Fibroblast of skin of scalp (primary cell): ENCODE measurements at places on chromosomes 13 and 19.

DNA sequence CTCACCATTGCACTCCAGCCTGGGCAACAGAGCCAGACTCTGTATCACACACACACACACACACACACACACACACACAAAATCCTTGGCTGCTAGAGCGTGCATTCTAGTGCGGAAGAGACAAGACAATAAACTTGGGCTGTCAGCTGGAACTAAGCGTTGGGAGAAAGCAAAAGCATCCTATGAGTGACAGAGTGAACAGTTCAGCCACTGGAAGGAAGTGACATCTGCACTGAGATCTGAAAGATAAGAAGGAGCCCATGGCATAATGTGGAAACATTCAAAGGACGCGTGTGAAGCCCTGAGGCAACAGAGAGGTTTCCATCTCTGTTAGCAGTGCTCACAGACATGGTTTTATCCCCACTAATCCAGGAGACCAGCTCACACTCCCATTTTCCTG is 3.5 kb upstream of the SLC1A5 start:
- DNase-seq: no peak

- DNase-seq: peak; percentile 36
These were observed 71.2 kb downstream of the WASF3 start for GRCh38 chr13:26628706-26629105.

DNA sequence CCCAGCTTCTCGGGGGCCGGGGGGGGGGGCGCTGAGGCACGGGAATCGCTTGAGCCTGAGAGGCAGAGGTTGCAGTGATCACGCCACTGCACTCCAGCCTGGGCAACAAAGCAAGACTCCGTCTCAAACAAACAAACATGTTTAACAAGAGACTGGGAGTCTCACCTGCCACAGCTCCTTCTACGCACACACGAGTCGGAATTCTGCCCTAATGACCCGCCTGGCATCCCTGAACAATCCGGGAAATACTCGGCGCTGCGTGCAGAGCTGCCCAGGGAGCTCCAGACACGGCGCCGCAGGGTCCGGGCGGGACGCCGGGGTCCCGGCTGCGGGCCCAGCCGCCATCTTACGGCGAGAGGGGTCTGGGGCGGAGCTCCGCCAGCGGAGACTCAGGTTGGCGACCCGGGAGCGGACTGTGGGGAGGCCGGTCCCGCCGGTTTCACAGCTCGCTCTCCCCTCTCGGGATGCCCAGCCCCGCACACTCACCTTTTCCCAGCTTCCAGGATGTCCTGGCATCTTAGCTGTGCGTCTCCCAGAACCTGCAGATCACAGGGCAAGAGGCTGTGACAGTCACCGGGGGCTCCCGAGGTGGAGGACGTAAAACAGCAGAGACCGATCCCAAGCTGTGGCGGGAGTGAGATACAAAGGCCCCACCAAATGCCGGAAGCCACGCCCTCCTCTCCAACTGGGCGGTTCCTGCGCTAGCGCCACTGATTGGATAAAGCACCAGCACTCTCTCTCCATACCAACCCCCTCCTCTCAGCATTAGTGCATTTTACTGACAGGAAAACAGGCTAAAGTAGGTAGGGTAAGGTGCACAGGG is 23.6 kb upstream of the ZNF724 start:
- peak; percentile 85 for DNase-seq

DNA sequence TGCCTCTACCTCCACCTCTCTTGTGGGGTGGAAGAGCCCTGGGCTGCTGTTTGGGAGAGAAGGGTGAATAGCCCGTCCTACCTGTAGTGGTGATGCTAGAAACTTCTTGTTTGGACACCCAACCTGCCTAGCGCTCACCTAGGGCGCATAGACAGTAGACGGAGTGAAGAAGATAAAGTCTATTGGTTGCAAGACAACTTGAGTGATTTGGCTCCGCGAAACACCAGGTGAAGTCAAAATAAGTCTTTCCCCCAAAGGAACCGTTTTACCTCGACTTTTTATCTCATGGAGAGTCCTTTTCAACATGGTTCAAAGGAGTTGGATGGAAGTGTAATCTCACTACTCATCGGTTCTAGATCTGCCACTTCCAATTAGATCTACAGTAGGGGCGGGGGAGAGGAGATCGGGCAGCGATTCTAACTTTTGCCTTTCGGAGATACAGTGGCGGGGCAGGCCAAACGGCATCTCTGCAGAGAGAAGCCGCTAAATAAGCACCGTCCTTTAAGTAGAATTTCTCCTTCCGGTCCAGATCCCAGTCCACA is 694 bp upstream of the ZIC5 start:
- no peak for DNase-seq

- no peak for DNase-seq
These were observed 1.3 kb upstream of the JUND start for GRCh38 chr19:18282788-18283141.

- DNase-seq: no peak
These were observed 2.9 kb downstream of the LAMP1 start for GRCh38 chr13:113299951-113300350.

DNA sequence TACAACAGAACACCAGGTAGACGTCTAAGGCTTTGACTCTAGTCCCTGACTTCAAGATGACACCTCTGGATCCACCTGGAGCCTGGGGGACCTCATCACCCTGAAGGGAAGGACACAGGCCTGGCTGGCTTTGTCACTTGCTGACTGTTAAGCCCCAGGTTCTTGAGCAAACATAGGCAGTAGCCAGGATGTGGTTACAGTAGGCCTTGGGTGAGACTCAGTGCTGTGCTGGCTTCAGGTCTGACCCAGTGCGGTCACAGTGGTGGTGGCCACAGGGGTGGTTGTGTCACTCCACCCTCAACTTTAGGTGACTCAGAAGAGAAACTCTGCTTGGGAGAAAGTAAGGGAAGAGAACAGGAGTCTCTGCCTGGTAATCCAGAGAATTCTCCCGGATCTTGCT is 497.8 kb downstream of the UQCRFS1 start:
- no peak for DNase-seq

DNA sequence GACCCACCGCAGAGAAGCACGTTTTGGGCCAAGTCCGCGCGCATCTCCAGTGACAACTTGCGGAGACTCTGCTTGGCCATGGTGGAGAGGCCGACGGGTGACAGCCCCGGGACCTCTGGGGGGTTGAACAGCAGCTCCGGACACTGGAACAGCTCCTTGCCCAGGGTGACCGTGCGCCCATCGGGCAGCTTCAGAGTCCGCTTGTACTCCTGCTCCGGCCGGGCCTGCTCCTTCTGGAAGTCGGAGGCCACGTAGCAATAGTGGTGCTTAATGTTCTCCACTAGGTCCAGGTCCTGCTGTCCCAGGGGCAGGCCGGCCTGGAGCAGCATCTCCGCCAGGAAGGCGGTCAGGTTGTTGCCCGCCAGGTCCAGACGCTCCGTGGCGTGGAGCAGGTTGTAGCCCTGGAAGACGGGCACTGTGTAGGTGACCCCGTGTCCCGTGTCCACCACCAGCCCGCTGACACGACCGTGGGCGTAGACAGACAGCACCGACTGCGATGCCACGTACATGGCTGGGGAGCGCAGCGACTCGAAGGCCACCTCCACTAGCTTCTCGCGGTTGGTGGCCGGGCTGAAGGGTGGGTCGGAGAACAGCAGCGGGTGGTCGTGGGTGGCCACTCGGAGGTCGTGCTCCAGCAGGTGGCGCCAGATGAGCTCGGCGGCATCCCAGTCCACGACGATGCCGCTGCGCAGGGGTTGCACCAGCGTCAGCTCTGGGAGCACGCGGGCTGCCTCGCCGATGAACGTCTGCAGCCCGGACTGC is 743 bp downstream of the ACTL9 start:
- no peak for DNase-seq

- no peak for DNase-seq
These were observed at the start of gene FFAR1 for GRCh38 chr19:35347171-35347929. Gene FFAR1, plus strand, starts transcription at chr19:35347902. Its CDS starts 3,650 bp downstream, at chr19:35351552.

GRCh38 chr13:26968431-26969341 is 202.9 kb downstream of the USP12 start:
- no peak for DNase-seq

DNA sequence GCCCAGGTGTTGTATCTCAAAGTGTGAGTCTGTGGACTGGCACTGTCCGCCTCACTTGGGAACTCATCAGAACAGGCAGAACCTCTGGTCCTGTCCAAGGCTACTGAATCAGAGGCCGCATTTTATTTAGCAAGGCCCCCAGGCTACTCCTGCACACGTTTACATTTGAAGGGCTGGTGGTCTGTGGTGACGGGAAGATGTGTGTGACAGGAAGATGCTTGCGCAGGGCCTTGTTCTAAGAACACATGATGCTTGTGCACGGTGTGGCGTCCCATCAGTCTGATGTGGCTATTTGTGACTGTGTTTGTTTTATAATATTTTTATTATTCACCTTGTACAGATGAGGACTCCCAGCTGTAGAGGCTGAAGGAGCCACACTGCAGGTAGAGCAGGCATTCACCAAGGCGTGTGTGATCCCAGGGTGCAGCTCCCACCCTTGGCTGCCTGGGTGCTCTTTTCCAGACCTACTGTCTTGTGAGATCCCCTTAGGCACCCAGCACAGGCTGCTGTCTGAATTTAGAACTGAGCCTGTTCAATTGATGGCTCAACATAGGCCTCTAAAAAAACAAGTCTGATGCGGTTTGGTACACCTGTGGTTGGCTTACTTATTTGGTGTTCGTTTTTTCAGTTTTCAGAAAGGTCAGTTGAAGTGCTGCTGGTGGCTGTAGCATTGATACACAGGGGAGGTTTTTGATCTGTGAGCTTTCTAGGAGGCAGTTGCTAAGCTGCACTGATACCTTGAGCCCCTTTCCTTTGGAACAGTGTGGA is 3.1 kb downstream of the SLC25A15 start:
- DNase-seq: no peak

DNA sequence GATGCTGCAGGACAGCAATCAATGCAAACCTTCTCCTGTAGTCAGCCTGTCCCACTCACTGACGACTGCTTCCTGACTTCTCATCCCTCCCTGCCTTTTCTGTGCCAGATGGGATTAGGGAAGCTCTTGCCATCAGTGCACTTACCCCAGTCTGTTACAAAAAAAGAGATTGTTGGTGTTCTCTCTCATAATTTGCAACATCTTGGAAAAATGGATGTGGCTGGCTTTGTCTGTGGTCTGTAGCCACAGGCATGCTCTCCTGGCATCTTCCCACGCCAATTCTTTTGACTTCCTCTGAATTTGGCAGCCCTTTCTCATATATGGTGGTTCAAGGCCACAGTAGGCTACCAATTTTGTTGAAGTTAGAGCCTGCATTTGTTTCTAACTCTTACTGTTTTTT is 11.6 kb upstream of the HTR2A start:
- peak; percentile 91 for DNase-seq

- DNase-seq: peak; percentile 83
These were observed at the start of gene MPND for GRCh38 chr19:4343370-4344307. Gene MPND, plus strand, starts transcription at chr19:4343562. Its CDS starts 32 bp downstream, at chr19:4343594.

- DNase-seq: peak; percentile 42
These were observed 736 bp downstream of the SMAD9 start for GRCh38 chr13:36919171-36919832.

DNA sequence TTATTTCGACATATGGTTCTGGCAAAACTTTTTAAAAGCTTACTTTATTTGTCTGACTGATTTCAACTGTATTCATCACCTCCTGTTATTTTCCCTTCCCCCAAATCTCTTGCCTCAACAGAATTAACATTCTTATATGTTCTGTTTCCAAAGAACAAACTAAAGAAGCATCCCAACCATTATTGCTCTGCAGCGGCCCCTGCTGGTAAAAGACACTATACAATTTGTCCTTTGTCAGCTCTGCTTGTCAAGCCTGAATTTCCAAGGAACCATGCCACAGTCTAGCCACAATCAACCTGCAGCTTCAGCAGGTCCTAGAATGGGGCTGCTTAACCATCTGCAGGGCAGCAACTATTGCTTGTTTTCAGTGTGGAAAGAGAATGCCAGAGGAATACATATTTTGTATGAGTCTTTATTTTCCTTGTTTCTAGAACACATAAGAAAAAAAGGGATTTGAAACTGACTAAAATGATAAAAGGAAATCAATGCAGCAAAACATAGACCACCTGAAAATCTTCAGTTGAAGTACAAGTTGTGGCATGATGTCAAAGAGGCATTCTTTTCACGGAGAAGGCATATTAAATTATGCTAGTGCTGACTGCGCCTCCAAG is 845.3 kb downstream of the DIAPH3 start:
- DNase-seq: peak; percentile 68

GRCh38 chr19:50250450-50251136 is 47.2 kb downstream of the MYH14 start:
- DNase-seq: no peak

GRCh38 chr13:30730526-30730925 is 4.8 kb upstream of the ALOX5AP start:
- DNase-seq: peak; percentile 25

DNA sequence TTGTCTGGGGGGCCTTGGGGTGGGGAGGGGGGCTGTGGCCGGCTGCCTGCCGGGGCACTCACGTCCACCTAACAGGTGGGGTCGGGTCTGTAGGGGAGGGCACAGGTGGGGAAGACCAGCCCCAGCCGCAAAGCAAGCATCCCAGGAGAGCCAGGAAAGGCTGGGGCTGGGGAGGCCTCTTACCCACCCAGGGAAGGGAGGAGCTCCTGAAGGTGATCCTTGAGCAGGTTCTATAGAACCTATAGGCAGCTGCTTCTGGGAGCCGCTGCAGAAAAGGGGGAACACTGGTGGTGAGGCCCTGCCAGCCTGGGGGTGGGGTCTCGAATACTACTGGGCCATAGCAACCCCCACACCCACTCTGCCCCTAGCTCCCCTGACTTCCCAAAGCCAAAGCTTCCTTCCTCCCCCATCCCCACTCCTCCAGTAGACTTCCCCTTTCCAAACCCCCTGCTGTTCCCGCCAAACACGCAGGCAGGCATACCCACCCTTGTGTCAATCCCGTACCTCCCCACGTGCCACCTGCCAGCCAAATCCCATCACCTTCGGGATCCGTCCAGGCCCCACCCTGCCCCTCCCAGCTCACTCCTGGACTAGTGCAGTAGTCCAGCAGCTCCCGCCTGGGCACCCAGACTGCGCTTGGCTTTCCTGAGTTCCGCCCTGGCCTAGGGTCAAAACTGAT is 5.6 kb downstream of the KLF16 start:
- DNase-seq: no peak

DNA sequence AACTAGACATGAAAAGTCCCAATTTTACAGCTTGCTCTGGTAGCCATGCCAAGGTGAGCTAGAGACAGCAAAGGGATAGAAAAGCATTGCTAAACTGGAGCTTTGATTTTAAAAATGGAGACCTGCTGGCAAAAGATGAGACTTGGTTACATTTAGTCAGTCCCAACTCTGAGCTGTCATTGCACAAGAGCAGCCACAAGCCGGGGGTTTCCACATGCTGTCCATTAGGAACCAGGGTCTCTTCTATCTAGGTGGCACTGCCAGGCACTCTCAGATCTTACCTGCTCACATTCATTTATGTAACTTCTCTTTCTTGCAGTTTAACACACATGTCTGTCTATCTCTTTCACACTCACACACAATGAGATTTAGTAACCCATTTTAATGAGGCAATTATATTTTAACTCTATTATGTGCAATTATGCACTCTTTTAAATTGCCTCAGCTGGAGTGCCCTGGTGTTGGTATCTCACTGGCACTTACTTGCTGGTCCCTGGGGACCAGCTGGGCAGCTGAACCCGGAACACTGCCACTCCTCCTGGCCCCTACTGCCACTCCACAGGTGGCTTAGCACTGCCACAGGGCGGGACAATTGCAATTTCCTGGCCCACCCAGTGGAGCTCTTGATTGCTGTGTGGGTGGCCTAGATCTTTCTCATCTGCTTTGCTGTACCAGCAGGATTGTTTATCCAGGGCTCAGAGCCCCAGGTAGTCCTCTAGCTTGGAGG is 112.5 kb downstream of the COG6 start:
- DNase-seq: no peak

- no peak for DNase-seq
These were observed 43.2 kb downstream of the FLT3 start for GRCh38 chr13:28056970-28057712.
